Muscle of back (tissue), 13 donors: ENCODE measurements at places on chromosomes 4 and X.

DNA sequence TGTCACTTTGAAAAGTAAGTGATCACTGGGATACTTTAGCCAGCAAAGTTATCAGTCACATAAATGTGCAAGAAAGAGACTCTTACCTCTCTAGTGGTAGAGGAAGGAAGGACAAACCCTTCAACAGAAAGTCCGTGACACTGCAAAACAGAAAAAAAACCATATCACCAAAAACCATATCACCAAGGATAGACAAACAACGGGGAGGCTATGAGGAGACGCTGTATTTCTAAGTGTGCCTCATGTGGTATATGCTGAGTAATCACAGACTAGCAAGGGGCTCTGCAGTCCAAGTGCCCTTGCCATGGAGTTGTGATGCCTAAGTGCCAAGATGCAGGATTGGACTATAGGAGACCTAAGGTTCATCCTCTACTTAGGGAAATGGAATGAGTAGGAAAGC, 11.5 kb upstream of the HDAC8 start:
- DNase-seq: no peak

- DNase-seq: peak; percentile 10
Observed at GRCh38 chrX:67436867-67437266, 107.0 kb upstream of the AR start.

- no peak for DNase-seq
Observed at GRCh38 chrX:66020631-66021334, 19.1 kb downstream of the VSIG4 start.

- DNase-seq: peak; percentile 9
Observed at GRCh38 chr4:121824950-121825349, 1.3 kb upstream of the CCNA2 start.

DNA sequence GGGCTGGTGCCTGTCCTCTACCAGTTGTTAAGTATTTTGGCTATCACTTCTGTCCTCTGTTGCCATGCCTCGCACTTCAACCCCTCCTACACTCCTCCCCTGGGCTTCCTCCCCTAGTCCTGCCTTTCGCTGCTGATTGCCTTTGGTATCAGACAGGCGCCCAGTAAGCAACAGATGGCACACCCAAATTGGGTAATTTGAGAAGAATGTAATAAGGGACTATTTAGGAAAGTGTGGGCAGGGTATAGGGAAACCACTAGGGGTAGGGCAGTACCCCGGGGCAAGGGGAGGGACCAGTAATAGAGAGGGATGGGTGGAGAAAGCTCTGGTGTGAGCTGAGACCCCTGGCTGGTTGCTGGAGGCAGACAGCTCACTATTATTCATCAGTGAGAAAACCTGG, 172.7 kb upstream of the USP9X start:
- DNase-seq: no peak

GRCh38 chr4:163612762-163613161, 118.3 kb downstream of the TMA16 start:
- no peak for DNase-seq

DNA sequence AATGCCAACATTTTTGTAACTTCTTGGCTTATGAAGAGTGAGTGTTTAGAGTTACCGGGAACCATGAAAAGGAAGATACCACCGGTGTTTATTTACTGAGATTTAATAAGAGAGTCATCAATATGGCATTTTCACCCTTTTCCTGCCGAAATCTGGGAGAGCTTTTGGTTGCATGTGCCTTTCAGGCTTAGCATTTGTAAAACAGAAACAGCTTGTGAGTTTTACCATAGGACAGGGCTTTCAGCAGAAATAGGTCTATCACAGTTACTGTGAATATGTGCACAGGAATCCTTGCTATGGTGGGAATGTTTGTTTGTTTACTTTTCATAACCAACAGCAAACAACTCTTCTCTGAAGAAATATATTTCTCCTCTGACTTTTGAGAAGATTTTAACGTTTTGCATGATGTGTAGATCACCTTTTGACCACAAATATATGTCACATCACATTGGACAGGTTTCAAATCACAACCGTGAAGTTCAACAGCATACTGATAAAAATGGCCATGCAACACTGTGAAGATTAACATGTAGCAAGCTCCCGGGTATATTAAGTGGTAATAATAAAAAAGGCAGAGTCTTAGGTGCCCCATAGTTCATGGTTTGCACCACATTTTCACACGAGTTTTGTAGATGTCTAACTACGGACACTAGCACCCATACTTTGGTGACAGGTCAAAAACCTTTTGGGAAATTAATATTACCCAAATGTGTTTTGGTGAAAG, 21.3 kb downstream of the ARHGAP24 start:
- no peak for DNase-seq

DNA sequence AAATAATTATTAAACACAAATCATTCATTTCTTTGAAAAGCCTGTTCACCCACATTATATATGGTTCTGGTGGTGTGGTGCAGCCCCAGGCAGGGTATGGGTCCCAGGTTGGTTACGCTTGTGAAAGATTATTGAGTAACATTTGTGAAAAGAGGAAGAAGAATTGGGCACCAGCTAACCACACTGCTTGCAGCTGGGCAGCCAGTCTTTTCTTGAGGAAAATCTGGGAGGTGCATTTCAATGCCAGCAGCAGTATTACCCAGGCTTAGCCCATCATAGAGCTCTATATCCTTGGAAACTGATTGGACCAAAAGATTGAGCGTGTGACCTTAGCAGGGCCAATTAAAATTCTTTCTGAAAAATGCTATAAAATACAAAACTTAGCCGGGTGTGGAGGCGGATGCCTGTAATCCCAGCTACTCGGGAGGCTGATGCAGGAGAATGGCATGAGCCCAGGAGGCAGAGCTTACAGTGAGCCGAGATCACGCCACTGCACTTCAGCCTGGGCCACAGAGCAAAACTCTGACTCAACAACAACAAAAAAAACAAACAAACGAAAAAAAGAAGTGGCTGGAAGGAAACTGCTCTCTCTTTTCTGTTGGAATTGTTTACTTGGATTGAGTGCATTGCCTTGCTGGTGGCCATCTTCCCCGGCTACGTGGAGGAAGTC, 9.7 kb upstream of the PLAC8 start:
- no peak for DNase-seq

DNA sequence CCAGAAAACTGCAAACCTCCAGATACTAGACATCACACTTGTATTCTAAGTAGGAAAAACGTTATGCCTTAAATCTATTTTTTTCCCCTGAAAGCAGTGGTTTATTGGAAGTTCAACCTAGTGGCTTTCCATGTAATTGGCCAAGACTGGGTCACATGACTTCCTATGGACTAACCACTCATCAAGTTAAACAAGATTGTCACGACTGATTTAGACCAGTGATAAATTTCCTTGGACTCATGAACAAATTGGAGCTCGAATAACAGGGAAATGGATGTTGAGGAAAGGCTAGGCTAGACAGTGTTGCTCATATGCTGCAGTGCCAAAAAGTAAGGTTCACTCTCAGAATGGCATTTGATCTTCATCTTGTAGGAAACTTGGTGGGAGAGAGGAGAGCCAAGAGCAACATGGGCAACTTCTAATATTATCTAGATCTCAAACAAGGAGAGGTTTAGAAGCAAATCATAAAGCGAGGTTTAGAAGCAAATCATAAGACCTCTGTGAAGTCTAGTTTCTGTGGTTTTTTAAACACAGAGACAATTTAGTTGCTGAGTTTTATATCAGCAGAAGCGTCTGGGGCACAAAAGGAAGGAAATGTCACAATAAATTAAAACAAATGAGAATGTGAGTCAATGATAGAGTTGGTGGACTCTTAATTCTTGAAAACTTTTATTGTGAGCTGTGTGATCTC, 165.6 kb upstream of the BOD1L1 start:
- no peak for DNase-seq

DNA sequence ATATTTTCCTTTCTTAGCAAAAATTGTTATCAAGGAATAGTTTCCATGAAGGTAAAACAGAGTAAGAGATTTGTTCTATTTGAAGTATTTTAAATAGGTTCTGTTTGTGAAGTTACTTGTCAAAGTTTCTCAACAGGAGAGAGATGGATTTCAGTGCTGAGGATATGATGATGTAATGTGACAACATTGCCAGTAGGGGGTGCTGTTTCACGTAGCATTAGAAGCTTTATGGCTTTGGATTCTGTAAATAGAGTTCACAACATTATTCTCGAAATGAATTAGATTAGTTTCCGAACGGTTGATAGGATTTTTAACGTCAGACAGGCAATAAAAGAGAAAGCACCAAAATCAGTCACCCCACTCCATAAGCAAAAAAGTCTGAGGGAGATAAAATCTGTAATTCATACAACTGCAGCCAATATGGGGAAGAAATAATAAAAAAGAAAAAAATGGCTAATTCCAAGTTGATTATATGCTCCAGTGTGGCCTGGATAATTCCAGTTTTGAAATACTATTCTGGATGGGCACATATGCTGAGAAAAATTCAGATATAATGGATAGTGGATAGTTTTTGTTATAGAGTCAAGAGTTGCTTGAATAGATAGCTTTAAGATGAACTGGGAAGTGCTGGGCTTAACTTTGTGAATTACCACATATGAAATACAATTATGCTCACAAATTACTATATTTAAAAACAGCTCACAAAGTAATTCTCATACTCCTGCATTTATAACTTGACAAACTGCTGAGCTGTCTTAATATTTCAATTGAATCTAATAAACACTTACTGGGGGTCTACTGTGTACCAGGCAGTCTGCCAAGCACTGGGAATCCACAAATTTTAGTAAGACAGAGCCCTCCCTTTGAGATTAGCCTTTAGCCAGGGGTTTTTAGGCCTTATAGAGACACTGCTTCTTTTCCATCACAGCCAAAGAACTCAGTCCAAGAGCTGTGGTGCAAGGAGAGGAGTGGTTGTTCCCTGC, 109.1 kb downstream of the GPAT3 start:
- DNase-seq: peak; percentile 72

- peak; percentile 60 for DNase-seq
Observed at GRCh38 chrX:129690435-129690834, 35.7 kb upstream of the APLN start.

DNA sequence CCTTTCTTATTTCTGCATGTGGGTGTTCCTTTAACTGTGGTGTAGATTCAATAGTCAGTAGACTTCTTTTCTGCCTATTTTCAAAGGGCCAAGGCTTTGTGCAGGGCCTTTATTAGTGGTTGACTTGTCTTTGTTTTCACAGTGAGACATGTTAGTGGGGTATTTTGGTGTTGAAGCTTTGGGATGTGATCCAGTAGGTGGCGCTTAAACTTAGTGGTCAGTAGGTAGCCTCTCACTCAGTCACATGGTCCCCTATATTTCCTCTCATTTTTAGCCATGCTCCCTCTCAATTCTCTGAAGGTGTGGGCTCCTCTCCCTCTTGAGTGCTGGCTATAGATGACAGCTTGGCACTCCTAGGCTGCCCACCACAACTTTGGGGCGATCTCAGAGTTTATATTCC, 23.4 kb upstream of the SLC10A7 start:
- no peak for DNase-seq

- DNase-seq: no peak
Observed at GRCh38 chr4:44320833-44321232, 127.8 kb downstream of the KCTD8 start.

DNA sequence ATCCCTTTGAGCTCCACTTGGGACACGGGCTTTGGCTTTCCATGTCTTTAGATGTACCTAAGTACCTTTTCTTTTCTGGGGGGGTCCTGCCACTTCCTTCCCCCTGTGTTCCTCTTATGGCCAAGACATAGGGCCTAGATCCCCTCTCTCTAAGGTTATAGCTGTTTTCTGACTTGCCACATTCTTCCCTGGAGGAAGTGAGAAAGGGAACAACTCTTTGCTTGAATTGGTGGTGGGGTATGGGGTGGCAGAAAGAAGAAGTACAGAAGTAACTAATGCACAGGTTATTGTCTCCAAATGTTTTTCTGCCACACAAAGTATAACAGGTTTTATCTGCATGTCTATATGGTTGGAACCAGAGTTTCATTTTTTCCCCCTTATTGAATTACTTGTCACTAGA, 29.7 kb upstream of the DIPK2B start:
- DNase-seq: no peak

GRCh38 chrX:54045563-54046228, 1.4 kb upstream of the PHF8 start:
- DNase-seq: no peak

GRCh38 chr4:55014876-55015275, 110.5 kb downstream of the KDR start:
- DNase-seq: no peak

- DNase-seq: no peak
Observed at GRCh38 chr4:53055274-53055673, 193.2 kb downstream of the RASL11B start.

DNA sequence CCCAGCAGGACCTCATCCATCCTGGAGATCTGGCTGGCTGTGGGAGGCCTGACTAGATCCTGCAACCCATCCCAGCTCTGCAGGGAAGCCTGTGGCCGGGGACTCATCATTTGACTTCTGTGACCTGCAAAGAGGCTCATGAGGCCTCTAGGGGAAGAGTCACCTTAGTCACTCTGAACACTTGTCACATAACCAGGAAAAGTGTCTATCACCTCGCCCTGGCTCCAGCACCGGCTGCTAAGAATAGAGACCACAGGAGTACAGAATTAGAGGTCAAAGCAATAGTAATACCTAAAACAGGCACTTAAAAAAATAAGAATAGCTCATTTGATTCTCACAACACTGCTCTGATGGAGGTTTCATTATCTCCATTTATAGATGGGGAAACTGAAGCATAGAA, 3.8 kb upstream of the NSG1 start:
- no peak for DNase-seq

DNA sequence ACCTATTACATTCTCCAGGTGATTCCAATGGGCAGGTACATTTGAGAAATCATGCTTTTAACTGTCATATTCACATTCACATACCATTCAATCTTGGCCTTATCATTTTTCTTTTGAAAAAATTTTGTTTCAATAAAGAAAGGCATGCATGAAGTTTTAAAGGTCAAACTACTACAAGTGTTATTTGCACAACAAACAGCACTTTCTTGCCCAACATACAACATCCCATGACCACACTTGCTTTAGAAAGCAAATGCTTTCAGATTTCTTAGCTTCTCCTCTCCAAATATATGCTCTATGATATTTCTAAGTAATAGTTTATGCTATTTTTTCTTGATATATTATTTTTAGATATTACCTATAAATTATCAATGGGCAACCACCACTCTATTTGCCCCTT, 58.2 kb downstream of the NLGN4X start:
- no peak for DNase-seq

- no peak for DNase-seq
Observed at GRCh38 chr4:6017030-6017429, 1.2 kb downstream of the C4orf50 start.

- no peak for DNase-seq
Observed at GRCh38 chrX:118525174-118525730, 29.6 kb downstream of the DOCK11 start.

- peak; percentile 78 for DNase-seq
Observed at GRCh38 chrX:9339603-9340491, 125.0 kb upstream of the TBL1X start.

GRCh38 chr4:10535912-10536311, 78.7 kb upstream of the ZNF518B start:
- no peak for DNase-seq
